ENCODE measurements at places on chromosomes 6 and 20. TPM values are rescaled to one million over a fixed set of nuclear protein-coding genes. Genes with fewer than 3 reads are reported as not detected.

DNA sequence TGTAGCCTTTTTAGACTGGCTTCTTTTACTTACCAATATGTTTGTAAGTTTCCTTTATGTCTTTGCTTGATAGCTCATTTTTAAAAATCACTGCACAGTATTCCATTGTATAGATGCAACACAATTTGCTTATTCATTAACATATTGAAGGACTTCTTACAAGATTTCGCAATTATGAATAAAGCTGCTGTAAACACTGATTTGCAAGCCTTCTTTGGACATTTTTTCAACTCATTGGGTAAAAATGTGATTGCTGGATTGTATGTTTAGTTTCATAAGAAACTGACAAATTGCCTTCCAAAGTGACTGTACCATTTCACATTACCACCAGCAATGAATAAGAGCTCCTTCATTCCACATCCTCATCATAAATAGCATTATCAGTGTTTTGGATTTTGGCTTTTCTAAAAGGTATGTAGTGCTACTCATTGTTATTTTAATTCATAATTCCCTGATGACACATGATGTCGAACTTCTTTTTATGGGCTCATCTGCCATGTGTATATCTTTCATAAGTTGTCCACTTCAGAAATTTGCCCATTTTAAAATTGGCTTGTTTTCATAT is 80.7 kb downstream of the TFAP2B start:
- peak; percentile 27 for DNase-seq

DNA sequence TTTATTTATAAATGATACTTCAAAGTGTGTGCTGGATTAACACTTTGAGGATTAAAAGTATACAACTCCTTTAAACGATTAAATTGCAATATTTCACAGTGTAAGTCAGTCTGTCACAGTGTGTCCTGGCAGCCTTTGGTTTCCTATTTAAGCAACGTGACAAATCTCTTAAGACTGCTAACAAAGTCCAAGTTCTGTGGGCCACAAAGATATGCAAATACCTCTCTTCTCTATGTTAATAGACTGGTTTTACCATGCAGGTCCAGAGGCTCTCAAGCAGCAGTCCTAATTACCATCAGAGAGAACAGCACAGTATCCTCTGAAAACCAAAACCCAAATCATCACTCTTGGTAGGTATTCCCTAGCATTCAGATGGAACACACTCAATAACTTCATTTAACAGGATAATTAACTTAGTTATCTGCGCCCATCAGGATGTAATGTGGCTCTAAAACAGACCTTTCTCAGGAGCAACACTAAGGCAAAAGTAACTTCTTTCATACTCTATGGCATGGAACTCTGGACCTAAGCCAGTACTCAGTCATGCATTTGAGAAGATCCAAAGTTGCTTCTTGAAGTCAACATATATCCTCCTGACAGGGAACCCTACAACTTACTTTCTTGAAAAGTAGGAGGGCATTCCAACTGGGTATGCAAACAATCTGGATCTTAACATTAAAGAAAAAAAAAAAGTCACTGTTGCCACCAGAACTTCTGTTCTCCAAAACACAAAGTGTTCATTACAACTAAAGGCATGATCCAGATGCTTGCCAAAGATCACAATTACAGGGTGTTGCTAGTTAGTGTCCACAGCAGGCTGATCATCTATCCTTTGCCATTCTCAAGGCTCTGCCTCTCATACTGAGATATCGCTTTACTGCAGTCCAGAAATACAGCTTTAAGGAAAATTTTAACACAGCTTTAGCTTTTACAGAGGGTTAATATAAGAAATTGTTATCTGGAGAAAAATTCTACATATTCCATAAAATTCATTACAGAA is 53.2 kb downstream of the MAN1A1 start:
- no peak for DNase-seq

GRCh38 chr6:12162213-12162612 is 127.9 kb upstream of the EDN1 start:
- DNase-seq = no peak

DNA sequence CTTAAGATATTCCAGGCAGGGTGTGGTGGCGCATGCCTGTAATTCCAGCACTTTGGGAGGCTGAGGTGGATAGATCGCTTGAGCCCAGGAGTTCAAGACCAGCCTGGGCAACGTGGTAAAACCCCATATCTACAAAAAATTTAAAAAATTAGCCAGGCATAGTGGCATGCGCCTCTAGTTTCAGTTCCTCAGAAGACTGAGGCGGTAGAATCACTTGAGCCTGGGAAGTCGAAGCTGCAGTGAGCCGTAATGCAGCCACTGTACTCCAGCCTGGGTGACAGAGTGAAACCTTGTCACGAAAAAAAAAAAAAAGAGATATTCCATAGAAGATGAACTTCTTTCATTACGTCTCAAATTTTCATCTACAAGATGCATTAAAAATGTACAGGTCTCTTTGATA is 46.7 kb upstream of the ISM1 start:
- DNase-seq = no peak

GRCh38 chr20:63749597-63750508 is 10.3 kb downstream of the SLC2A4RG start:
- no peak for DNase-seq

GRCh38 chr6:89452281-89452680 is 19.3 kb downstream of the ANKRD6 start:
- no peak for DNase-seq

GRCh38 chr6:25417046-25417605 is 138.0 kb downstream of the CARMIL1 start:
- no peak for DNase-seq

DNA sequence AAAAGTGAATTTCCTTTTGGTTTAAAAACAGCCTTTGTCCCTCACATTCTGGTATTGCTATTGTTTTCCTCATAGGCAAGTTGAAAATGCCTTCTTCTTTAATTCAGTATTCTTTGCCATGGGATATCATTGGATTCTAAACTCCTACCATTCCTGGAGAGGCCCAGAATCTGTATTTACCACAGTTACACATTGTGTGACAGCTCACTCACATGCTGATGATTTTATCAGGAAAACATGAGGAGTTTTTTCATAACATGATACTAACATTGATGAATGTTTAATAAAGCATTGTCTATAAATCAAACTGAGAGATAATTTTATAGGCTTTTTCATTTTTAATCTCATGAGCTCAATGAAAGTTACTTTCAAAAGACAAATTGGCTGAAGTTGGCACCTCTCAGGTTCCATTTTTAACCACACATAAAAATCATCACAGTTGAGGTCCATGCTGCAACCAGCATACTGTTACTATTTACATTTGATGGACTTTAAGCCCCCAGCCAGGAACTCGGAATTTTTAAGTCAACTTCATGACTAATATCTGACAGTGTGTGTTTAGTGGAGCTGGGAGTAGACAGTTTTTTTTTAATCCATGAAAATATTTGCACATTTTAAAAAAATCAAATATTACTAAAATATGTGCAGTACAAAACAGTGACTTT is 82.8 kb downstream of the FAM83B start:
- no peak for DNase-seq

- no peak for DNase-seq
Measured at GRCh38 chr20:63023936-63024571, 17.3 kb upstream of the BHLHE23 start.

- DNase-seq = no peak
Measured at GRCh38 chr6:34068462-34069044, 77.3 kb downstream of the GRM4 start.

GRCh38 chr6:116468293-116468692 is 7.1 kb downstream of the CALHM6 start:
- no peak for DNase-seq

DNA sequence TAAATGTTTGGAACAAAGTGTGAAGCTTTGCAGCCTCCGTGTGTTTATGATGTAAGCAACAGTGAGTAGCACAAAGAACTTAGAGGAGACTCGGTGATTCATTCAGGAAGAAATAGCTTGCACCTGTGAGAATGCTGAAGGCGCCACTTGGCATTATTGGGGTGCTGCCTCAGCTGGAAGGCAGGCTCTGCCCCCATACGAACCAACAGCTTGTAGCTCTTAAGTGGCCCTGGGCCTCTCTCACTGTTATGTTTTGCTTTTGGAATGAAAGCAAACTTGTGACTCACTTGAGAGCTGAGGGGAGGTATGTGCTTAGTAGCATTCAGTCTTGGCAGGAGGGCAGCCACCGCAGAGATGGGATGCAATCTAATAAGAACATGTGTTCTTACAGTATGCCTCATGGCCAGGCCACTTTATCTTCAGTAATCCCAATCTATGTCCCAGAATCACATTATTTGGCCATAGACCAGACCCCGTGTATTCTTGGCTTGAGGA is 310.7 kb downstream of the EYA4 start:
- DNase-seq = peak; percentile 83

GRCh38 chr6:39333644-39334438 is 11.3 kb upstream of the KCNK16 start:
- DNase-seq = no peak

DNA sequence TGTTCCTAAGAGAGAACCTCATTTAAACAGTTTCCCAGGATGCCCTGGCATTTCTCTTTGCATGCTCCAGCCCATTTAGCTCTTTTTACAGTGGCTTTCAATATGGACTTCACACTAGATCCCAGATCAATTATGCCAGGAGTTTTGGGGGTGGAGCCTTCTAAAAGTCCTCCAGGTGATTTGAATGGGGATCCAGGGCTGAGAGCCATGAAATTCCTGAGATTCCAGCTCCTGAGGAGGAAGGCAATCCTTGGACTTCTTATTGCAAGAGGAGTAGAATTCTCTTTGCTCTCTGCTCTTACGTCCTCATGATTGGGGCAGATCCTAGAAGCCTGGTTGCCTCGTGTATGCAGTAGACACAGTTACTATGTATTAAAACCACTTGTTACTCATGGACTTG is 184.2 kb downstream of the DHX35 start:
- DNase-seq = no peak

- DNase-seq = peak; percentile 44
Measured at GRCh38 chr6:47308552-47309290, 984 bp downstream of the TNFRSF21 start.

DNA sequence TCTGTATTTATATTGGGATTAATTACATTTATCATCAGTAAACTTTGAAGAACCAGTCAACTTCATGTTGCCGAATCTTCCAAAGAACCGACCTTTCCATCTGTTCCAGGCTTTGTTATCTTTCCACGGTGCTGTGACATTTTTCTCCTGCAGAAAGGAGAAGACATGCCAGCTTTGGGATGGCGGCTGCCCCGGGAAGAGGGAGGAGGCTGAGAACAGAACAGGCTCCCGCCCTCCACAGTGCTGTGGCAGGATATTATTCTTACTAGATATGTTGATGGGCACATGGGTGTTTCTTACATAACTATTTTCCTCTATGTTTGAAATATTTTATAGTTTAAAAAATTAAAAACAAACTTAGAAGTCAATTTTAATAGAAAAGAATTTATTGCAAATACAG is 44.9 kb downstream of the GINS1 start:
- no peak for DNase-seq

DNA sequence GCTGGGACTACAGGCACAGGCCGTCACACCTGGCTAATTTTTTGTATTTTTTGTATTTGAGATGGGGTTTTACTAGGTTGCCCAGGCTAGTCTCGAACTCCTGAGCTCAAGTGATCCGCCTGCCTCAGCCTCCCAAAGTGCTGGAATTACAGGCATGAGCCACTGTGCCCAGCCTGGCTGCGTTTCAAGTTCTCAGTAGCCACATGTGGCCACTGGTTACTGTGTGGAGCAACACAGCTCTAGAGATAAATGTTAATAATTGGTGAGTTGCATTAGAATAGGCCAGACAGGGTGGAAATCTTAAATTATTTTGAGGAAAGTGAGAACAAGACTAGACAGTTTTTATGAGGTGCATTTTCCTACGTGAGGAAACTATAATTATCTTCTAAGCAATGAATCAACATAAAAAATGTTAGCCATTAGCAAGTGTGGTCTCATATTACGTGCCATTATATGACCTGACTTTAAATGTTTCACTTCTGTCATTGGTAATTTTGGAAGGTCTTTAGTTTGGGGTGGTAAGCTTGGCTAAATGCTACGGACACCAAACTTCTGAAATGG is 129.6 kb downstream of the PLEKHG1 start:
- DNase-seq = no peak

DNA sequence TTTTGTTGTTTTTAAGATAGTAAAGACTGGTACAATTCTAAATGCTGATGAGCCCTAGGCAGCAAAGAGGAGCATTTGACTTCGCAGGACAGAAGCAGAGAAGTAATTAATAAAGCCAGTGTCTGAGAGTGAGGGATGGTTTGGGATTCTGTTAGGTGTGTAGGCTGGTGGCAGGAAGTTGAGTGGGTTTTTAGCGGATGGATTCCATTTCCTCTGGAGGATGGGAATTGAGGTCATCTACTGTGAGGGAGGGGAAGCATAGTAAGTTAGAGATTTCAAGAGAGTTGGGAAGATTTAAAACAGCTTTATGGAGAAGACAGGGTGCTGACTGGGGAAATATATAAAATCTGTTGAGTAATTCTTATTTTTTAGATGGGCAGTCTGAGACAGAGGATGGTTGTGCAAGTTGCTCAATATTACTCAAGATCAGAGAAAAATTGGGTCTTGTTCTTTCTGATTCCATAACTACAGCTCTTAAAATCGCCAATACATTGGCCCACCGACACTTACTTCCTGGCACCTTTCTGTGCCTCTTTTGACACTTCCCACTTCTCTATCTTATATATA is 48.8 kb downstream of the PRL start:
- DNase-seq = no peak

DNA sequence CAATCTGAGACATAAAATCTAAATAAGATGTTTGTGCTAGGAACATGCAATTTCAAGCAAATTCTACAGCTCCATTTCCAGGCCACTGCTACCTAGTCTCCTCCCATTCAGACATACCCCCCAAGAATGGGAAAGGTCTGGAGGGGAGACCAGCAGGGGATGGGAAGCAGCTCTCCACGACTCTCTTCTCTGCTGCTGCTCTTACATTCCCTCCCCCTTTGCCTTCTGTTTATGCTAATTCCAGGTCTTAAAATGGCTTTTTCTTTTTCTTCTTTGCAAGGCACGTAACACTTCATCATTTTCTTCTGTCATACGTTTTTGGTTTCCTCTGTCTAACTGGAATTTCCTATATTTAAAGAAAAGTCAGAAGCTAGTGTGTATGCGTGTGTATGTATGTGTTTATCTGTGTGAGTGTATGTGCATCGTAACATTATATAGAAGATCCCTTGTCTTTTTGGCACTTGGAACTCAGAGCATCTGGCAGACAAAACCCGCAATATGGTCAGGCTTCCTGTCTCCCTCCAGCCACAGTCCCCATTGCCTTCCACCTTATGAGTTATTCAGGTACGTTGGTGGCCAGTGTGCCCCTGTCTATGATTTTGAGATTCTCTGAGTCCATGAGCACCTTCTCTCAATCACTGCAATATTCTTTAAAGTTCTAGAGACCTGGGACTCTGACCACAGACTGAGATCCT is 493.7 kb downstream of the BTBD3 start:
- no peak for DNase-seq

Gene CCM2L
- total RNA-seq = not detected

Gene B3GALT4
- 0.58 TPM for total RNA-seq

Gene PREX1
- total RNA-seq = 0.05 TPM

Gene EYS
- 1.6 TPM for total RNA-seq

Gene SAMD10
- 4.5 TPM for total RNA-seq

Gene SLC23A2
- total RNA-seq = 26.5 TPM

Gene MAP7
- total RNA-seq = 15.4 TPM

Gene SH3BGRL2
- 8.8 TPM for total RNA-seq

Gene EBF4
- total RNA-seq = not detected

Gene ISM1
- total RNA-seq = 1.3 TPM

Gene SMOC2
- not detected for total RNA-seq
